Ovary (tissue), 10 donors: ENCODE measurements at places on chromosomes 1 and 21.
A peak's percentile ranks its signal among the peaks of the same experiment; 100 is the strongest.

- no peak for DNase-seq
These were observed 2.4 kb upstream of the ELF3 start for GRCh38 chr1:202007805-202008489.

GRCh38 chr1:155184351-155184811, 10.7 kb downstream of the TRIM46 start:
- DNase-seq = no peak

DNA sequence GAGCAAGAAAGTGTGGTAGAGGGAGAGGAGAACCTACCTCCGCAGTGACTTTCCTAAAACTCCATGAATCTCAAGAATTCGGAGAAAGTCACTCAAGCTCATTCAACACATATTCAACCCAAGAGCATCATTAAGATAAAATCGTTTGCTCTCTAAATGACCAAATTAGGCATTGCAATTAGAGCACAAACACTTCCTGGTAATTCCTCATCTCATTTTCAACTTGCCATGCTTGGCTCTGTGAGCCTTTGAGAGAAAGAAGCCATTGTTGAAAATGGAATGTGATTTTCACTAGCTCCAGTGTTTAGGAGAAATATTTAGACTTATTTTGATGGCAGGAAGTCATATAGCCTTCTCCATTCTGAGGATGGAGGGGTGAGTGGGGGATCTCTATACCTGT, 52.5 kb downstream of the KAZN start:
- no peak for DNase-seq

- DNase-seq = no peak
These were observed 3.6 kb downstream of the LEPR start for GRCh38 chr1:65423884-65424572.

- DNase-seq = no peak
These were observed 378.1 kb downstream of the LMO4 start for GRCh38 chr1:87706779-87707228.

DNA sequence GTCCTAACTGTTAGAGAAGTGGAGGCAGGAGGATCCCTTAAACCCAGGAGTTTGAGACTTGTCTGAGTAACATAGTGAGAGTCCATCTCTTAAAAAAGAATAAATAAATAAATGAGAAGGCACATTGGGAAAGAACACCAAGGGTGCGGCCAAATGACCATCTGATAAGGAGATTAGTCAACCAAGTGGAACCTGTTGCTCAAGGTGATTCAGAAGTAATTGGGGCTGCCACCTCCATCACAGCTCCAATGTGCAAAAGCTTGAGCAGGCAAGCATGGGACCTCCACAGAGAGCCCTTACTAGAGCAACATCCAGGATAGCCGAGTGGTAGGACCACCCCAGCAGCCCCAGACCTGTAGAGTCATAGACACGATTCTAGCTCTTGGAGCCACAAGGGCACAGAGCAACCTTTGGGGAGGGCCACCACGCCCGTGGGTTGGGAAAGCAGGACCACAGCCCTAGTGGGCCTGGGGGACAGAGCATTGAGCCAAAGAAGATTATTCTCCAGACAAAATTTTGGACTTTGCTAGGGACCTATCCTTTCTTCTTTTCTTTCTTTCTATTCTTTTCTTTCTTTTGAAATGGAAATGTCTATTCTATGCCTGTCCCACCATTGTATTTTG, 40.9 kb downstream of the KCNK1 start:
- DNase-seq = no peak

- no peak for DNase-seq
These were observed 57.8 kb upstream of the KCNJ6 start for GRCh38 chr21:37974081-37974480.

DNA sequence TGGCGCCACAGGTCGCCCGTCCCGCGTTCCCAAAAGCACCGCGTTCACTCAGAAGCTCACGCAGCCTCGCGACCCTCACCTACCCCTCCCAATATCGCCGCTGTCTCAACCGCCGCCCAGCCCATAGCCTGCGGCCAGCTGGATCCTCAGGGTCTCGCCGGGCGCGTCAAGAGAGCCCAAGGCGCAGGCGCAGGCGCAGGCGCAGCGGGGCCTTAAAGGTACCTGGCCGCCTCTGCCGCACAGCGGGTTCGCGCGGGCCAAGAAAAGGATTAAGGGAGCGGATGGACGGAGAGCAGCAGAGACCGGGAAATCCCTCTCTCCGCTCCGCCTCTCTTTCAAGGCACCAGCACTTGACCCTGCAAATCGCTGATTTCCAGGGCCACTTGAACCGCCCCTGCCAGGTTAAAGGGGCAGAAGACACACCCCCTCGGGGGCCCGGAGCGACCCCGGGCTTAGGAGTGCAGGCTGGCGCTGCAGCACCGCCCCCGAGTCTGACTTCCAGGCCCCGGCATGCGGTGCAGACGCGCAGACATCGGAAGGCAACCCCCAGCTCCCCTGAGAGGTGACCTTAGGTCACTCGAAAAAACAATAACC, at the start of gene NBPF20:
TSS of gene NBPF20 (minus strand) at position 168 of the 594 bp plus-strand sequence. CDS start 20,331 bp downstream, outside the sequence.
- DNase-seq = peak; percentile 79

DNA sequence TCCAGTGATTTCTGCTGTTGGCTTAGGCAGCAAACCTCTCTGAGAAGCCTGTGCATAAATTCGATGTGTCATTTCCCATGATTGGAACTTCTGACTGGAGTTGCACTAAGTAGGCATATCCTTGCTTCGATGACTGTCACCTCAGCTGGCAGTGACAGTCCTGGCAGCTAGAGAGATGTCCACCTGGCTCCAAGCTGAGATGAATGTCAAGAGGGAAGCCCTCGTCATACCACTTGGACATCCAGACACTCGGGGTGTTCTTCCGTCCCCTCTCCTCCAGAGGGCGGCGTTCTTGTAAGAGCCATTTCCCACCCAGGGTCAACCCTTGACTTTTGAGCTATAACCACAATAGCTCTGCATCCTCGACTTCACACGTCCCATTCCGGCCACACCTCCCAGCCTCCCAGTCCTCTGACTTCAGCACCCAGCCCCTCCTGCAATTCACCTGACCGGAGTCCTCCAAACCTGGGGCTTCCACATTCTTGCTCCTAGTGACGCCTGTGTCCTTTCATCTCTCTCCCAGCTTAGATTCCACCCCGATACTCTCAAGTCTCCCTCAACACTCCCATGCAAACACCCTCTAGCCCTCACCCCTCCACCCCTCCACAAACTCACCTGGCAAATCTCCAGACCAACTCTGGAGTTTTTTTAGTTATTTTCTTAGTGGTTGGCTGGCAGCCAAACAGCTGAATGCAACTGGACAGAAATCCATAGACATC, 17.3 kb downstream of the CA6 start:
- DNase-seq = no peak

DNA sequence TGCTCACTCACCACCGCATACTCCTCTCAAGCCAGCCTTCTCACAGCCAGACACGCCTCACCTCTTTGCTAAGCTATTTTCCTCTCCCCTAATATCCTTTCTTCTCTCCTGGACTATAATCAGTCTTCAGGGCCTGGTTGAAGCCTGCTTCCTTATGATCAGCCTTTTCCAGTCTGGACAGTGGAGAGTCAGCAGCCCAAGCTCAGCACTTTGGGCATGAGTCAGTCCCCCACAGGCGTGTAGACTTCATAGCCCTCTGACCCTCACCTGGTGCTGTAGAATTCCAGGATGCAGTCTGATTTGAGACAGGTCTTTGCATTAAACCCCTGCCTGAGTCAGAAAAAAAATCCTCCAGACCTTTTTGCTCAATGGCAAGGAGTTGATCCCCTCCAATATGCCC, 2.5 kb downstream of the HPCAL4 start:
- no peak for DNase-seq

GRCh38 chr1:111221633-111222291, 5.8 kb upstream of the CHI3L2 start:
- no peak for DNase-seq

GRCh38 chr1:109733236-109733870, 7.5 kb downstream of the GSTM3 start:
- DNase-seq = no peak

- DNase-seq = no peak
These were observed 11.1 kb upstream of the RAB42 start for GRCh38 chr1:28580722-28581530.

GRCh38 chr1:186323865-186324264, 51.2 kb downstream of the TPR start:
- DNase-seq = no peak

DNA sequence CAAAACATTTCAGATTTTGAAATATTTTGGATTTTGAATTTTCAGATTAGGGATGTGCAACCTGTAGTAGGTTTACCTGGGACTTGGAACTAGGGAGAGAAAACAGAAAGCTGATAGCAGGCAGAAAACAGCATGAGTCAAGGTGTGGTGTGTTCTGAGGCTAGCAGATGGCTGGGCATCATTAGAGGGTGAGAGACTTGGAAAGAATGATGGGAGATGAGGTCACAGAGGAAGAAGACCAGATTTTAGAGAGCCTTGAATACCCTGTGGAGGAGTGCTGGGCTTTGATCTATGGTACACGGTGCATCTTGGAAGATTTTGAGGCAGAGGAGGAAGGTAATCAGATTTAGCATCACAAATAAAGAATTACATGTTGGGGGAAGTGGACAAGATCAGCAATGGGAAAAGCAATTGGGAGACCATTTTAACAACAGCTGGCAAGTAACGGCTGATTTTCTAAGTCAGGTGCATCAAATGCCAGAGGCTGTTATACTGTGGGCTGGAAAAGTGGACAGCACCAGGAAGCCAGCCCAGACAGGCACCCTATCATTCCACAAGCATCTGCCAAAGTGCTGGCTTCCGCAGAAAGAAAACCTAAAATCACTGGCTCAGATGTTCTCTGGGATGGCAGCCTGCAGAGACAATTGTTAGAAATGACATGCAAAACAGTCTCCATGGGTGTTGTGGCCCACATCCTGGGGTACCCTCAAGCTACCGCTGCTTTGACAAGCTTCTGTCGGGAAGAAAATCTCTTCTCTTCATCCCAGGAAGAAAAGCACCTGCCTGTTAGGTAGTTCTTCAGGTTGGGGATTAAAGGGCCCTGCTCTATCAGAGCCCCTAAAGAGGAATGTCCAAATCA, 30.9 kb upstream of the CAMK1G start:
- DNase-seq = no peak

DNA sequence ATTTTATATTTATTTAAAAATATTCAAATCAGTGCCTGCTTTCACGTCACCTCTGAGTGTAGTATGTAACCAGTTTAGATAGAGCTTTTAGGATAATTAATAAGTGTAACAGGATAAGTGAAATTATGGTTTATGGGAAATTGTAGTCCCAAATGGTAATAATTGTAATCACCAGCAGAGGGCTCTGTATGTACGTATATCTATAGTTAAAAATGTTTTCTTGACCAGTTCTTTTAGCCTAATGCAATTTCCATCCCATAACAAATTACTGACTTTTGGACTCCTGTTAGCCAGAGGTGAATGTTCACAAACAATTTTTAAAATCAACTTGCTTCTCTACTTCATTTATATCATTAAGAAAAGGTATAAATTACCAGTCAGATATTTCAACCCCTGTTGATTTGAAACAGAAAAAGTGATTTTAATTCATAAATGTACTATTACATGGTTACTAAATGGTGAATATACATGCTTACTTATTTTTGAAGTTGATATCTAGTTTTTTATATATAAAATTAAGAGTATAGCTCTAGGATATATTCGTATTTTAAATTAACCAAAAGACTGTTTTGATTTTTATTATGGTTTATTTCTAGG, 25.3 kb downstream of the SLC30A7 start:
- DNase-seq = no peak
